ENCODE measurements at places on chromosomes 7 and 10.

DNA sequence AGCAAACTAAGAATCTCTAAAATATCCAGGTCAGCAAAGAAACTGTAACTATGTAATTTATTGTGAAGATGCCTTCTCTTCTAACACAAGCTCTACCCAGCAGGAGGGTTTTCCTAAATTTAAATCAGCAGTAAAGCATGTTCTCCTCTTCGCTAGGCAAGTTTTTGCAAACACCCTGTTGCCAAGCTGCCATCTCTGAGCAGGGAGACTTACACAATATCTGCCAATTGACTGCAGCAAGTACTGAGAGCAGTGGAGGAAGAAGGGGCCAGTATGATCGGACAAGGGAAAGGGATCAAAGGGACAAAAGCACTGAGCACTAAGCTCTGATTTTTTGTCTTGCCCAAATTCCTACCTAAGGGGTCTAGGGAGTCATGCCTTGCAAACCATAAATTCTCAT is 16.0 kb upstream of the LANCL2 start:
- no peak for DNase-seq

- DNase-seq = no peak
Measured at GRCh38 chr7:94183289-94183749, 179.2 kb upstream of the BET1 start.

DNA sequence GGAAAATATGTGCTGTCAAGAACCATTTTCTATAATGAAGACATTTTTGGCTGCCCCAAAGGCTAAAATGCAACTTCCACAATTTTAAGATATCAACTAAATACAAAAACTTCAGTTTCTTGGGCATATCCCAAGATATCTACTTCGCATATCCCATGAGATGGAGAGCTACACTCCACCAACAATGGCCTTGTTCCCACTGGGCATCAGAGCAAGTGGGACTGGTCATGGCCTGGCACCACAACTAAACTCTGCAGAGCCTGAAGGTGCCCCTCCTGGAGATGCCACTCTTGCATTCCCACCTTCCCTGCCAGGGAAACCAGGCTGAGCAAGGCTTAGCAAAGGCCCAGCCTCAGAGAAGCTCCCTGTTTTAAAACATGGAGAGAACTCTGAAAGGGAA is 75.8 kb upstream of the LRRC17 start:
- DNase-seq = no peak

GRCh38 chr7:111953611-111954010 is 252.6 kb downstream of the DOCK4 start:
- no peak for DNase-seq

DNA sequence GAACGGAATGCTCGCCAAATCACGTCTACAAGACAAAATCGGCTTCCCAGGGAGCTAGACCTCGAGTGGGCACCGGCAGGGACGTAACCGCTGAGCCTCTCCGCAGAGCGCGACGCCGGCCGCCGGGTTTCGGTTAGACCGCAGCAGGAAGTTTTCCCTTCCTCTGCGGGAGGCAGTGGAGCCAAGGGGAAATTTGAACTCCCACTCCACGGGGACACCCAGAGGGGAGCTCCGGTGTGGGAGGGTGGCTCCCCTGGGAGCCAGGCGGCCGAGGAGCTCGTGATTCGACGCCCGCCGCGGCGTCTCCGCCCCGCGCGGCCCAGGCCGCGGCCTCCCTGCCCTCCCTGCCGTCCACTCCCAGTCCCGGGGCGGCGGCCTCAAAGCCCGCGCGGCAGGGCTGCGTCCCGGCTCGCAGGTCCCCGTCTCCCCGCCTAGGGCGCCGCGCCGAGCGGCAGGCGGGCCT is 426 bp downstream of the SYPL1 start:
- peak; percentile 72 for DNase-seq

DNA sequence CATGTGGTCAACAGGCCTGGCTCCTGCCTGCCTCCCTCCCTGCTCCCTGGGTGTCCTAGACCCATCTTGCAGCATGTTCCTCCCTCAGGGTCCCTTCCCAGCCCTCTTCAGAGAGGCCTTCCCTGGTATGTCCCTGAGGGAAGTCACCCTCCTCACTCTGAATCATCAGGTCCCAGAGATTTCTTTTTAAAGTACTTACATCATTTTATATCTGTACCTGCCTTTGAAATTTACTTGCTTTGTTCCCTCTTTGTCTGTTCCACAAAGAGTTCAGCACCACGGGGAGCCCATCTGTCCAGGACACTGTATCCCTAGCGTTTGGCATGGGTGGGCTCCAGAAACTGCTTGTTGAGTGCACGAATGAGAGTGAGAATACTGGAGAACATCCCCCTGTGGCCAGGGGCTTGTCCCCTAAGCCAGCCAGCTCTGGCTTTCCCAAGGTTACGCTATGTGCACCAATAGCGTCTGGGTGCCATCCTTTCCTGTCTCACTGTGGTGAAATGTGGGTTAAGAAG is 50.6 kb upstream of the IGFBP3 start:
- DNase-seq = no peak

GRCh38 chr10:98919899-98920298 is 315.8 kb downstream of the HPSE2 start:
- DNase-seq = no peak

GRCh38 chr10:6843481-6843881 is 263.4 kb upstream of the PRKCQ start:
- DNase-seq = peak; percentile 23

GRCh38 chr7:696426-696811 is 30.1 kb upstream of the DNAAF5 start:
- no peak for DNase-seq

DNA sequence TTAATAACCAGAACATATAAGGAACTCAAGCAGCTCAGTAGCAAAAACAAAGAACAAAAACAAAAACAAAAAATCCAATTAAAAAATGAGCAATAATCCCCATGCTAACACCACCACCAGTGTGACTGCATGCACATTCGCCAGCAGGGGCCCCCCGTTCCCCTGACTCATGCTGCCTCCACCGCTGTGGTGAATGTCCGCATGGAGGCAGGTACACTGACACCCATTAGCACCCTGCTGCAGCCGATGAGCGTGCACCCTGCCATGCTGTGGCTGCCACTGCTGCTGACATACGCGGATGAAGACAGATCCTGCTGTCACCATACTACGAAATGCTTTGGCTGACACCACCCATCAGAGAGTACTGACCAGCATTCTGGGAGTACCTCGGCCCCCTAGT is 321.6 kb upstream of the LRRTM3 start:
- DNase-seq = no peak

DNA sequence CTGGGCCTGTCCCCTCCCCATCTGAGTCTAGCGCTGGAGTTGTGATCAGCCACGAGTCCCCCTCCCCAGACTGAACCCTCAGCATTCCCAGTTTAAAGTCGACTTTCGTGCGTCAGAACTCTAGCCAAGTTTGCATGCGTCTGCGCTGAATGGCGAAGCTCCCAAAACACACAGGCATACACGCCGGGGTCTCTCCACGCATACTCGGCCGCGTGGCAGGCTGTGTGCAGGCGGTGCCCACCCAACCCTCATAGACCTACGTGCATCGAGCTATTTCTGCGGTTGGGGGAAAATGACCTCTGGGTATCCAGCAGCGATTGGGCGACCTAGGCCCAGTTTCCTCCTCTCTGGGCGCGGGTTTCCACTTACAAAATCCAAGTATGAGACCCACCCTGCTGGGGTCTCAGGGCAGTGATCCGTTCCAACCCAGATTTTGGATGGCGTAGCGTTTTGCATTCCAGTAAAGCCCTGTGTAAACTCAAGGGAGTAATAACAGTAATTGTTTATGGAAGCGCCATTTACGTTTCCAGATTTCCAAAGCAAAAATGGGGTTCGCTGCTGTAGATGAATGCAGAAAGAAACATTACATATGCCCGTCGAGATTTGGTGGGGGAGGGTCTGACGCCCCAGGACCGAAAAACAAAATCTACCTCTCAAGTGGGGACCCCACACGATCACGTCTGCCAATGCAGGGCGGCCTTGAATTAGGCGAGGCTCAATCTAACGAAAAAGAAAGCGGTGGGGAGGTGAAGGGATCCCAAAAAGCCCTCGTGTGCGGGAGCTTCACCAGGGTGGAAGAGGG is 2.0 kb upstream of the HMX3 start:
- no peak for DNase-seq

DNA sequence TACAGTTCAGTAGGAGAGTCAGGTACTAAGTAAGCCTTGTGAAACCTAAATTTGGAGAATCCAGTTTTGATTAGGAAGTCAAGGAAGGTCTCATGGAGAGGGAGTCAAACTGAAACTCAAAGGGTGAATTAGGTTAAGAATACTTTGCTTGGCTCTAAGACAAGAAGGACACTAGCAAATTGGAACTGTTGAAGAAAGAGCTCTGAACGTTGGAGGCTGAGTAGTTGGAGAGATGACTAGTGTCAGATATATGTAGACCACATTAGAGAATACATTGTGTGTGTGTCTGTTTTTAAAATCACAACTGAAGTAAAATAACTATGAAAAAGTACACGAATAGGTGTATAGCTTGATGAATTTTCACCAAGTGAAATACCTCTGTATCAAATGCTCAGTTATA is 6.3 kb downstream of the VPS26A start:
- no peak for DNase-seq

DNA sequence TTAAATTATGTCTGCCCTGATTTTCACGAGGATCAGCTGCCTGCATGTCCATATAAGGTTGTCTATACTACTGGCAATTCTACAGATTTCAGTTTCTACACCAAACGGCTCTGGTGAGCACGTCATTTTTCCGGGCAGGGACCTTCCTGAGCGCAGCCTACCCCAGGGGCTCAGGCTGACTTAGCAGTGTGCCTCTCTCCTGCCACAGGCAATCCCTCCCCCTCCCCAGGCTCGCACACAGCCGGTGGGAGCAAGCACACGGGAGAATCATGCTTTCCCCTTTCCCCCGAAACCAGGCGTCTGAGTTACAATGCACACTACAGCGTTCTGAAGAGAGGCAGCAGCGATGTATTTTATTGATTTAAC is 1.7 kb downstream of the KLF6 start:
- peak; percentile 40 for DNase-seq

DNA sequence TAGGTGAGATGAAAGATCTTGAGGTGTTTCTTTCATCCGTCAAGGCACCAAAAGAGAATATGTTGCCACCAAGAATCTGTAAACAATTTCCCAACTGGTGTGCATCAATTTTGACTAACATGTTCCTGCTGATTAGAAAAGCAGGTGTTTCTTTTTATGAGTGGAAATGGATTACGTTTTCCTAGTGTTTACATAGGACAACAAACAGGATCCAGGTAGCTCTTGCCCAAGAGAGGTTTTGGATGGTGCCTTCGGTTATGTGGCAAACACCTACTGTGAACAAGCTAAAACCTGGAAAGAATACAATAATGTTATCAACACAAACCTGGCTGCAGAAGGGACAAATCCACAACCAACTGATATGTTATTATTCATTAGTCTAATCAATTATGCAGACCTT is 53.6 kb upstream of the WNT16 start:
- no peak for DNase-seq

- no peak for DNase-seq
Measured at GRCh38 chr7:54757711-54758110, 1.3 kb downstream of the SEC61G start.

DNA sequence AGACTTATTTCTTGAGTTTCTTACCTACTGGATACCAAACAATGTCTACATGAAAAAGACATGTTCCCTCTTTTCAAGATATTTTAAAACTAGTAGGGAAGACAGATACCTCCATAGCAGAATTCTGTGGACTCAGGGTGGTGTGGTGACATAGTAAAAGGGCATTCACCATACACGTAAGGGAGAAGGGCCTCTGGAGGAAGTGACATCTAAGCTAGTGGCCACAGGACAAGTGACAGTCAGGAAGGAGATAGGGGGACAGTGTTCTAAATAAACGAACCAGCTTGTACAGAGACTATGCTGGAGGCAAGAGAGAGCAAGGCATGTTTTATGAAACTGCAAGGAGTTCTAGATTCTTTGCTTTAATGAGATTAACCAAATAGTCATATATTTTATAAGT is 321.7 kb upstream of the LRGUK start:
- no peak for DNase-seq

DNA sequence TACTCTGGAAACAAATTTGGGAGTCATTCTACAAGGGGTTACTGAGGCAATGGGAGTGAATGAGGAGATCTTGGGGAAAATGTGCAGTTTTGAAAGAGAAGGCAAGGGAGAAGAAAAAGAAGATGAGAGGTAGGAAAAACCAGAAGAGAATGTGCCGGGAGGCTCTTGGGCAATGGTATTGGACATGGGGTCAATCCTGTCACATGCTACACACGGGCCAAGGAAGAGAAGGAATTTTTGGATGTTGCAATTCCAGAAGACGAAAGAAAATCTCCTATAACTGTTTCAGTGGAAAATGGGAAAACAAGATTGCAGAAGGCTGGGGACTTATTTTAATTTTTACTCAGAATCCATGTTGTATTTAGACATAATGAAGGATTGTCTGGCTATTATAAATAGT is 615.0 kb downstream of the PHTF2 start:
- DNase-seq = no peak

GRCh38 chr10:60906411-60906810 is 37.6 kb downstream of the RHOBTB1 start:
- no peak for DNase-seq

- DNase-seq = no peak
Measured at GRCh38 chr10:26790221-26790995, 70.3 kb downstream of the ABI1 start.

DNA sequence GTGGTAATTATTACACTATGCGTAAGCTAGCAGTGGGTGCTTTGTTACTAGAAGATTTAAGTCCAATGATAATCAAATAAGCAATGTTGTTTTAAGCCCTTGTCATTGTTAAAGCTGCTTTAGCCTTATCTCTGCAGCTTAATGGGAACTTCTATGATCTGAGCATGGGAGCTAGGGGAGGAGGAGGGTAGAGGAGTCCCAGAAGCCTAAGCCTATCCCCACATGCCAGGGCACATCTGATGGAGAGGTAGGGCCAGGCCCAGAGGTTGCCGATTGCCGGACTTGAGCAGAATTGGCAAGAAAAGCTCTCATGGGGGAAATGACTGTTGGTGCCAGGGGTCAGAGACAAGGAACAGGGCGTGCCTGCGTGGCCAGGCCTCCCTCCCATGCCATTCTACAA is 13.4 kb downstream of the CUBN start:
- no peak for DNase-seq

DNA sequence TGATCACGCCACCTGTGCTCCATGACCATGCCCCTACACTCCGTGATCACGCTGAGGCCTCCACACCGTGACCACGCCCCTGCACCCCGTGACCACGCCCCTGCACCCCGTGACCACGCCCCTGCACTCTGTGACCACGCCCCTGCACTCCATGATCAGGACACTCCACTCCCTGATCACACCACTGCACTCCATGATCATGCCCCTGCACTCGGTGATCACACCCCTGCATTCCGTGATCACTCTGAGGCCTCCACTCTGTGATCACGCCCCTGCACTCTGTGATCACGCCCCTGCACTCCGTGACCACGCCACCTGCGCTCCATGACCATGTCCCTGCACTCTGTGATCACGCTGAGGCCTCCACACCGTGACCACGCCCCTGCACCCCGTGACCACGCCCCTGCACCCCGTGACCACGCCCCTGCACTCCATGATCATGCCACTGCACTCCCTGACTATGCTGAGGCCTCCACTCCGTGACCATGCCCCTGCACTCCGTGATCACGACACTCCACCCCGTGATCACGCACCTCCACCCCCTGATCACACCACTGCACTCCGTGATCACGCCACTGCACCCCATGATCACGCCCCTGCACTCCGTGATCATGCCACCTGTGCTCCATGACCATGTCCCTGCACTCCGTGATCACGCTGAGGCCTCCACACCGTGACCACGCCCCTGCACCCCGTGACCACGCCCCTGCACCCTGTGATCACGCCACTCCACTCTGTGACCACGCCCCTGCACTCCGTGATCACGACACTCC is 27.7 kb downstream of the STK32C start:
- no peak for DNase-seq

Data from anterior cingulate cortex (tissue), 58 donors.